NCI-H446 treated with DMSO at 0.1 percent for 48 hours (cell line): ENCODE measurements at places on chromosomes 2 and 18.
A peak's percentile ranks its signal among the peaks of the same experiment; 100 is the strongest.

DNA sequence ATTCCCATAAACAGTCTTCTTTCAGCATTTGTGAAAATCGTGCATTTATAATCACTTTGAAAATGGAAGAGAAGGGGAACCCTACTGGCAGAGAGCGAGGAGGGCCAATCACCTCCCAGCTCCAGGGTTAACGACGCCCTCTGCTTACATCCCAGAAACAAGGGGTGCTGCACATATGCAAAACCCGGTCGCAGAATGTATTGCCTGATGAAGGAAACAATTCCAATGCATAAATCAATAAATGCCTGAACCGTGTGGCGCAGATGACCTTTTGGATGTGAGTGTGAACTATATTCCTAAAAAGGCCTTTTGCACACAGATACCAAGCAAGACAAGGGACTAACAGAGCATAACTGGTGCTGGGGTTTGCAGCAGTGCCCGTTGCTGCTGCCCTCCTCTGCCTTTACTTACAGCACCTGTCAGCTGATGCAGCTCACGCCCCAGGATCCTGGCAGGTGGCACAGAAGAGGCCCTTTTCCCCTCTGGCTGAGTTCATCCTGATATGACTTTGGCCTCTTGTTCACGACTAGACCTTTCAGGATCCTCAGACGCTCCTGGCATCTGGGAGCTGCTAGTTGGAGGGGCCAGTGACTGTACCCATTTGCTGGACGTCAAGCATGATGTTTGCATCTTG lies 67.8 kb downstream of the MYT1L start:
- DNase-seq, result no peak

GRCh38 chr2:42931818-42932195 lies 139.4 kb upstream of the HAAO start:
- no peak for DNase-seq

DNA sequence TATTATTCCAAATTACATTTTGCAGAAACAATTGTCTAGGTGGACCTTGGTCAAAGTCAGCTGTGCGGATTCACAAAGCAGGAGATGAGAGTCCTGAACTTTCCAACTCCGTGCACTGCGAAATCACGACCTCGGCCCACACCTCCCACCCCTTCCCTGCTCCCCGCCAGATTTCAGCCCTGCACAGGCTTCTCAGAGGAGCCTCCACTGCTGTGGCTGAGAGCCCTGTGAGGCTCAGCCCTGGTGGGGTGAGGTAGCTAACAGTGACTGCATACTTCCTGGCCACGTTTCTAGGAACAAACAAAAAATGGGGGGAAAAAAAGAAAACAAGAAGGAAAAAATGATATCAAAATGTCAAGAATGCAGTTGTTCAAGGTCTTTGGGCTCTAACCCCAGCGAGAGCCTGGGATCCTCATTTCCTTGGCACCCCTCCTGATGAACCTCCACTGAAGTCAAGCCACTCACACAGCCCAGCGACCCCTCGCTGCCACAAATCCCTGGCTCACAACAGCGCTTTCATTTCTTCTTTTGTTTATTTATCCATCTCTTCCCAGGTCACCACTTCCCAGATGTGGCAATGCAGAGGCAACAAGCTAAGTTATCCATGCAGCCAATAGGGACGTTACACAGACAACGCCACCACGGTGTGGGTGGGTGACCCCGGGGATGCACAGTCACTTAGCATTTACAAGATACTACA lies 729.7 kb upstream of the ID2 start:
- no peak for DNase-seq

- no peak for DNase-seq
Observed at GRCh38 chr2:68853915-68854314, 17.3 kb downstream of the BMP10 start.

DNA sequence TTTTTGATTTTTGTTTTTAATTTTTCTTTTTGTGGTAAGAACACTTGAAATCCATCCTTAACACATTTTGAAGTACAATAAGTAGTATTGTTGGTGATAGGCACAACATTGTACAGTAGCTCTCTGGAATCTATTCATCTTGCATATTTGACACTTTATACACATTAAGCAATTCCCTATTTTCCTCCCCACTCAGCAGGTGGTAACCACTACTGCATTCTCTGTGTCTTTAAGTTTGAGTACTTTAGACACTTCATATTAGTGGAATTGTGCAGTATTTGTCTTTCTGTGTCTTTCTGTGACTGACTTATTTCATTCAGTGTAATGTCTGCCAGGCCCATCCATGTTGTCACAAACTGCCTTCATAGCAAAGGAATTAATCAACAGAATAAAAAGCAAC lies 471.7 kb upstream of the CDH20 start:
- no peak for DNase-seq

DNA sequence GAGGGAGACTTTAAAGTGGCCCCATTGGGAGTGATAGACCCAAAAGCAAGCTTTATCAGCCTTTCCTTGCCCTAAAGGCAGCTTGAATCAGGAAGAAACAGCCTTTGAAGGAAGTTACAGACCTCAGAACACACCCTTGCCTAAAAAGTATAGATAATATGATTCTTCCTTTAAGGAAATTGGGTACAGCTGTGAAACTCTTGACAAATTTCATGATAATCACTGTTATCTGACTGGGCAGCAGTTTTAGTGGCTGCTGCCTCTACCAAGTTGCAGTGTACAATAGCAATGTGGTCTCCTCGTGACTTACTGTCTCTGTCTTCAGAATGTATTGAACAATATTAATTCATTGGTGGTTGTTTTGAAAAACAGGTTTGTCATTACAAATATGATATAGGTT lies 16.7 kb downstream of the HOXD1 start:
- DNase-seq, result no peak

DNA sequence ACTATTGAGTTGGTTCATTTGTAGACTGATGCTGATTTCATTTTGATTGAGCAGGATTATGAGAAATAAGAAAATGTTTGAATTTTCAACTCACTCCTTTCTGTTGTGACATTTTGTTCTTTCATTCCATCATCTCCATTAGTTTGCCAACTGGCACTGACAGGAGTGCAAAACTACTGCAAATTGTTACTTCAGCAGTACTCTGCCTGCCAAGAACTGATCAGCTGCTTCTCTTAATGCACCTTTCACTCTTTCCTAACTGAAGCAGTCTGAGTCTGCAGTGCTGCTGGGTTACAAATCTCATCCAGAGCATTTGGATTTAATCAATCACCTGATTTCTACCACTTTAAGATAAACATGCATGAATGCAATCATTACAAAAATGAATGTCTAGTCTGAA lies 70.9 kb downstream of the TMEFF2 start:
- DNase-seq, result peak; percentile 36

DNA sequence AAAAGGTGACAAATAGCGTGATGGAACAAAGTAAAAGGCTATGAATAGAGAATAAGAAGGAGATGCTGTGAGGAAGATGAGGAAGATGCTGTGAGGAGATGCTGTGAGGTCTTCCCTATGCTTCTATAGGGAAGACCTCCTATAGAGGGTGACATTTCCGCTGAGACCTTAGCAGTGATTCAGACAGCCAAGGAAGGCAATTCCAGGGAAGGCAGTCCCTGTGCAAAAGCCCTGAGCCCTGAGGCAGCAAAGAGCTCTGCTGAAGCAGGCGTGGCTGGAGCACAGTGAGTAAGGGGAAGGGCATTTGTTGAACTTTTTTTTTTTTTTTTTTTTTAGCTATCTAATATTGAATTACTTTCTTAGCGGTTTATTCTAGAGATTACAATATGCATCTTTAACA lies 142.7 kb upstream of the FOSL2 start:
- DNase-seq, result no peak

DNA sequence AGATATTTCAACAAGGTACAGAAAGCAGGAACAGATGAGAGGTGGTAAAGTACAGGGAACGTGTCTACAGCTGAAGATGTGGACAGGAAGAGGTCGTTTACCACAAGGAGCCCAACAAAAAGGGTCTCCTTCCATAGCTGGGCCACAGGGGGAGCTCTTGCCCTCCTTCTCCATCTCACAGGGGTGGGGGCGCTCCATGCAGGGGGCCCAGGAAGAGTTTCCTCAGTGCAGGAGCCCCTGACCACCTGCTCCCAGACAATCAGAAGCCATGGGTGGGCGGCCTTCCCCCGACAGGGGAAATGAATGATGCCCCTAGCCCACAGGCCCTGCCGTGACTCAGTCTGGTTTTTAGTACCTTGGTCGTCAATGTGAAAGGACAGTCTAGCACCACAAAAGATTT lies 163.6 kb upstream of the ZNF516 start:
- DNase-seq, result no peak

- no peak for DNase-seq
Observed at GRCh38 chr18:72544092-72544886, at the start of gene CBLN2. Gene CBLN2 (minus strand): TSS chr18:72544342. CDS start chr18:72542160, 2,182 bp downstream.

DNA sequence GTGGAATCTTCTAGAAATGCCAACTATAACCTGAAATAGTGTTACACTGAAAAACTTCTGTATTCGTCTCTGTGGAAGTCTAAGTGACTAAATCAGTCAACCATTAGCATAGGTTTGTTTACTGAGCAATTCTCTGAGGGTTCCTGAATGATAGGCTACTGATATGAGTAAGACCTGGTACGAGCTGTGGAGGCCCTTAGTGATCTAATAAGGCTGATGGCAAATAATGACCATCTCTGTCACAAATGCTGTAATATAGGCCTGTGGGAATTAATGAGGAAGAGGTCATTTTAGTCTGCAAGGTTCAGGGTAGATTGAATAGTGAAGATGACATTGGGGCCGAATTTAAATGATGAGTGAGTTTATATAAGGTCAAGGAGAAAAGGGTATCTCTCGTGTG lies 82.5 kb downstream of the MGAT5 start:
- no peak for DNase-seq

DNA sequence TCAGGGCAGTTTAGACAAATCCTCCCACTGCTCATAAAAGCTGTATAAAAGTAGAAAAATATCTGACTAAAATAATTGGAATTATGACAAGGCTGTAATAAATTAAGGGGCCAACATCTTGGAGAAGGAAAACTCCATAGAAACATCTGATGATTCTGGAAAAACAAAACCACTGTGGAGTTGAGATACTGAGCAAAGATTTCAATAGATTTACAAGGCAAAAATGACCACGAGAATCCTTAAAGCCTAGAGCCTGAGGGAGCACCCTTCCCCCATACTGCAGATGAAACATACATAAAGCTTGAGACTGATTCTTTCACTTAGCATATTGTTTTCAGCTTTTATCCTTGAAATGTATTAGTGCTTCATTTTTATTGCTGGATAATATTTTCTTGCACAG lies 286.4 kb upstream of the MMADHC start:
- DNase-seq, result no peak
